Skeletal muscle tissue (tissue), 5 donors: ENCODE measurements at places on chromosomes 6 and 20. TPM values are rescaled to one million over a fixed set of nuclear protein-coding genes. Genes with fewer than 3 reads are reported as not detected.

FRMD1 gene
- total RNA-seq, result not detected

SLC32A1 gene
- total RNA-seq, result not detected

MAS1 gene
- total RNA-seq, result under 0.01 TPM

MAFB gene
- 9.9 TPM for total RNA-seq

ID1 gene
- total RNA-seq, result 136 TPM

BPIFB1 gene
- not detected for total RNA-seq

ZNF217 gene
- 8.4 TPM for total RNA-seq

FAM110A gene
- 7.3 TPM for total RNA-seq

SLC17A2 gene
- not detected for total RNA-seq

CCM2L gene
- total RNA-seq, result 4.7 TPM

AGER gene
- 0.52 TPM for total RNA-seq

PRDM13 gene
- total RNA-seq, result not detected

HNF4A gene
- total RNA-seq, result not detected
